ENCODE measurements at places on chromosomes 11 and 22.
A peak's percentile ranks its signal among the peaks of the same experiment; 100 is the strongest.

GRCh38 chr11:27201454-27202302 lies 161.1 kb downstream of the BBOX1 start:
- DNase-seq = no peak

- no peak for DNase-seq
These were observed 6.9 kb downstream of the SULT4A1 start for GRCh38 chr22:43855431-43855830.

GRCh38 chr22:45235851-45236342 lies 4.8 kb downstream of the KIAA0930 start:
- no peak for DNase-seq

DNA sequence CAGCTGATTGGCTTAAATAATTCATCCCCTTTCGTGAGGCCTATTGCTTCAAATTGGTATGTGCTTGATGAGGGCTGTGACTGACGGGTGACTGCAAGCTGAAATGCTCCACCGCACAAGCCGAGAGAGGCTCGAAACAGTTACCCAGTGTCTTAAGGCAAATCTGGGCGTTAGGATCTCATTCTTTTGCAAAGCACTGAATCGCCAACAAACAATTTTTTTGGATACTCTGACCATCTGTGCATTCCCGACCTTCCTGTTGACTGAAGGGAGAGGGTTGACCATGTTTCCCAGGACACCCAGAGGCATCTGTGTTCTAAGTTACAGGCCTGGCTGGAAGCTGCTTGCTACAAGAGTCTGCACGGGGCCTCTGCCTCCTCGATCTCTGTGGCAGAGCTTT lies 32.1 kb downstream of the CACNG2 start:
- DNase-seq = no peak

DNA sequence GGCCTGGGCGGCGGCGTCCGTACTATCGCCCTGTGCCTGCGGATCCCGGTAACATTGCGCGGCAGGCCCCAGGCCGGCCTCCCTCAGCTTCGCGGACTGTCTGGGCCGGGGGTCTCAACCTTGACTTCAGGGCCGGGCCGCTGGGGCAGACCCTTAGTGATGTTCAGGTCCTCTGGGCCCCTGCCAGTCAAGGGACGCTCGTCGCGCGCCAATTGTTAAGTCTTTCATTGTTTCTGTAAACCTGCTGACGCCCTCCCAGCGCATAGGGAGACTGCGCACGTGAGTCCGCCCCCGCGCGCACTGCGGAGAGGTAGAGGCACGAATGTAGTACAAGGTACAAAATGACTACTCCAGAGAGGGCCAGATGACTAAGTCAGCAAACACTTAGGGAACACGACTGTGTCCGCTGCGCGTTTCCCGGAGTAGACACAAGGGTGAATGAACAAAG lies 451 bp upstream of the HDHD5 start:
- DNase-seq = no peak

DNA sequence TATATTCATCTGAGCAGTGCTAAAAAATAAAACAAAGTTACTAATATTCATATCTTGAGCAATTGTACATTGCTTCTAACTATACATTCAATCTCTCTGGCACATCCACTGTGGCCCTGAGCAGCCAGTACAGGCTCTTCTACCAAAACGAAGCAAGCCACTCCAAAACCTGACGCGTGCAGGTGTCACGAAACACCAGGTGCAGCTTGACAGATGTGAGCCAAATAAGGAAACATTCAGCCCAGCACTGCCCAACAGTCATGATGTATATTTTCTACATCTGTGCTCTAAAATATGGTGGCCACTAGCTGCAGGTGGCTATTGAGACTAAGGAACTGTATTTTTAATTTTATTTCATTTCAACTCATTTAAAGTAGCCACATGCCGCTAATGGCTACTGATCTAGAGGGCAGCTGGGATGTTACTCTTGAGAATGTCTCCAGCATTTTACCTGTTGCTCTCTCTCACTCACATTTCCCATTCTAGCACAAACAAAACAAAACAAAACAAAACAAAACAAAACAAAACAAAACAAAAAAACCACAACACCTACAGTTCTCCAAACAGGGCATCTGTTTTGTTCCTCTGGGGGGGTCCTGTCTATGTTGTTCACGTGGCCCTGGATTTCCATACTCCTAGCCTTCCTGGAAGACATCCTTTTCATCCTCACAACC lies 77.7 kb downstream of the LARGE1 start:
- no peak for DNase-seq

GRCh38 chr22:47379037-47379436 lies 616.6 kb downstream of the TBC1D22A start:
- no peak for DNase-seq

DNA sequence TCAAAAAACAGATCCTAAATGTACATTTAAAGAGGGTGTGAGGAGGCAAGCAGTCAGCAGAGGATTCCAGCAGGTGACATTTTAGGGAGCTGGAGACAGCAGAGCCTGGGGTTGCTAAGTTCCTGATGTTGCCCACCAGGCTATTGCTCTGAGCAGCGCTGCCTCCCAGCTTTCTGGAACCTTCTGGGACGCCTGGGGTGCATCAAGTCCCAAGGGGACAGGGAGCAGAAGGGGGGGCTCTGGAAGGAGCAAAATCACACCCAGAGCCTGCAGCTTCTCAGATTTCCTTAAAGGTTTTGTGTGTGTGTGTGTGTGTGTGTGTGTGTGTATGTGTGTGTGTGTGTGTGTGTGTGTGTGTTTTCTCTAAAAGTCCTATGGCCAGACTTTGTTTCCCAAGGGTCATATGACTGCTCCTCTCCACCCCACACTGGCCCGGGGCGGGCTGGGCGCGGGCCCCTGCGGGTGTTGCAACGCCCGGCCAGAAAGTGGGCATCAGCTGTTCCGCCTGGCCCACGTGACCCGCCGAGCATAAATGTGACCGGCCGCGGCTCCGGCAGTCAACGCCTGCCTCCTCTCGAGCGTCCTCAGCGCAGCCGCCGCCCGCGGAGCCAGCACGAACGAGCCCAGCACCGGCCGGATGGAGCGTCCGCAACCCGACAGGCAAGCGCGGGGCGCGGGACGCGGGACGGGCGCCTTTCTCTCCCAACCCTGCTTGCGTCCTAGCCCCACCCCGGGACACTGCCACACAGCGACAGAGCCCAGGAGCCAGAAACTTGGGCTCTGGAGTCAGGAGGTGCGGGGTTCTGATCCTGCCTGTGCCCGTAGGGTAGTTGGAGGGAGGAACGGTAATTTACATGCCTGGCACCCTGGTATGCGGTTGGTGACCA lies at the start of gene HMOX1:
HMOX1 (plus strand) TSS at position 560 of the 887 bp plus-strand sequence; CDS start at position 638, 78 bp downstream.
- peak; percentile 72 for DNase-seq

DNA sequence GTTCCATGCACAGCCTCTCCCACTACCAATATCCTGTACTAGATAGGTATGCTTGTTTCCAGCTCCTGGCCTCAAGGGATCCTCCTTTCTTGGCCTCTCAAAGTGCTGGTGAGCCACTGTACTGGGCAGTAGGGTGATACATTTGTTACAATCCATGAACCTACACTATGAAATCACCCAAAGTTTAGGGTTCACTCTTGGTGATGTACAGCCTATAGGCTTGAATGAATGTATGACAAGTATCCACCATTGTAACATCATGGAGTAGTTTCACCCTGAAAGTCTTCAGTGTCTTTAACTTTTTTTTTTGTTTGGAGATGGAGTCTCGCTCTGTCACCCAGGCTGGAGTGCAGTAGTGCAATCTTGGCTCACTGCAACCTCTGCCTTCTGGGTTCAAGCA lies 31.8 kb downstream of the TRIOBP start:
- no peak for DNase-seq

DNA sequence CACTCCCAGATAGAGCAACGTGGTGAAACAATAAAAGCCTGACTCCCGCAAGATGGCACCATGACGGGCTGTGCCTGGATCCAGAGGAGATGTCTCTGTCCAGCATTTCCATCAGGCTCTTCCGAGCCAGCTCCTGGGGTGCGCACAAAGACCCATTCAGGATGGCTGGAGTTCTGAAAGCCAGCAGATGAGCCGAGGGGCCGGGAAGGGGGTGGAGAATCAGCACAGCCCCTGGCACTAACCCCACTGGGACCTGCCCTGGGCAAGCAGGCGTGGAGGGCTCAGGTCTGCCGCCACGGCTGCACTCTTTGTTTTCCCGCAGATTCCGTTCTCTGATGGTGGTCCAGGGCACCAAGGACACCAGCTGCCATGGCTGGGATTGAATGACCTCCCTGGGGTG lies 97.2 kb upstream of the BLID start:
- no peak for DNase-seq

- no peak for DNase-seq
These were observed 27.0 kb upstream of the MICAL2 start for GRCh38 chr11:12083380-12083779.

GRCh38 chr11:36449561-36450096 lies 60.4 kb downstream of the TRAF6 start:
- DNase-seq = no peak

DNA sequence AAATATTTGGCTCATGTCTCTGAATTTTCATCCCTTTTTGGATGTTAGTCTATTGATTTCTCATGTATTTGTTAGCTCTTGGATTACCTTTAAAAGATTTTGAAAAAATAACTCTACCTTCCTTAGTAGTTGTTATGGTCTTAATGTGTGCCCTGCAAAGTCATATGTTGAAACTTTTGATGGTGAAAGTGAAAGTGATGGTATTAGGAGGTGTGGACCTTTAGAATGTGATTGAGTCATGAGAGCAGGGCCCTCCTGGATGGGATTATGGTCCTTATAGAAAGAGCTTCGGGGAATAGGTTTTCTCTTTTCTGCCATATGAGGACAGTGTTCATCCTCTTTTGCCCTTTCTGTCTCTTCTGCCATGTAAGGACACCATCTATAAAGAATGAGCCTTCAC lies 33.6 kb upstream of the MPPED2 start:
- DNase-seq = no peak

DNA sequence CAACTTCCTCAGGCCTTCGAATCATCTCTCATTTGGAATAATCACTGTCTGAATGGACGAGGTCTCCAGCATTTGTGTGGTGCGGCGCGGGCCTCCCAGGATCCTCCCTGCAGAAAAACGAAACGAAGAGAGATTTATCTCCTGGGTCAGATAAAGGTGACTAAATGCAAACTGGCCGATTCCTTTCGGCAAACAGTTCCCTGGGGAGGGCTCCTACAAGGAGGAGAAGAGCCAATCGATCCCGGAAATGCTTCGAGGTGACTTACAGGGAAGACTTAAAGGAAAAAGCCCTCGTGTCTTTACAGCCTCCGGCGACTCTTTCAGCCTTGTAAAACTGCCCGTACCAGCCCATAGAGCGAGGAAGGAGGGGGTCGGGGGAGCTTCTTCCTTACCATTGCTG lies 126.5 kb downstream of the MIAT start:
- DNase-seq = no peak

GRCh38 chr11:118703563-118704106 lies 24.2 kb upstream of the TREH start:
- DNase-seq = no peak

DNA sequence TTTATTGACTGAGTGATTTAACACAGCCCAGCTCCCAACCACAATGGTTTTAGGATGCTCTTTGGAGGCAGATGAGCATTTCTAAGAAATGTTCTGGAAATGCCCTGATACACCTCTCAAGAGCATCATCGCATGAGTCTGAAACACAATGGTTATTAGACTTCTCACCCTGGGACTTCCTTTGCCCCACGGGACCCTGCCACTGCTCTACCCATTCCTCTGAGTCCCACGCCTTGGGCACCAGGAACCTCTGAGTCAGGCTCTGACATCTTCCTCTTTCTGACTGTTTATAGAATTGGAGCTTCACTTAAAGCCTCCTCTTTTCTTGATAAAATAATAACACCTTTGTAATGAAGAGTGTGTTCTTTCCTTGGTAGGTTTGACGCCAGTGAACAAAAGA lies 85.6 kb upstream of the PARVA start:
- no peak for DNase-seq

DNA sequence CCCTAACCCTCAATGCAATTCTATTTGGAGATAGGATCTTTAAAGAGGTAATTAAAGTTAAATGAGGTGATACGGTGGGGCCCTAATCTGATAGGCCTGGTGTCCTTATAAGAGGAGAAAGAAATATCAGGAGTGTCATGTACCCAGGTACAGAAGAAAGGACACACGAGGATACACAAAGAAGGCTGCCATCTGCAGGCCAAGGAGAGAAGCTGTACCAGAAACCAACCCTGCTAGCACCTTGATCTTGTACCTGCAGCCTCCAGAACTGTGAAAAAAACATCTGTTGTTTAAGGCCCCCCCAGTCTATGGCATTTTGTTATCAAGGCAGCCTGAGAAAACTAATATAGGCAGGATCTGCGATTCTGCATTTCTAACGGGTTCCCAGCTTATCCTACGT lies 44.2 kb downstream of the FBXO7 start:
- no peak for DNase-seq

GRCh38 chr11:46120346-46121300 lies 631 bp downstream of the PHF21A start:
- DNase-seq = peak; percentile 34

DNA sequence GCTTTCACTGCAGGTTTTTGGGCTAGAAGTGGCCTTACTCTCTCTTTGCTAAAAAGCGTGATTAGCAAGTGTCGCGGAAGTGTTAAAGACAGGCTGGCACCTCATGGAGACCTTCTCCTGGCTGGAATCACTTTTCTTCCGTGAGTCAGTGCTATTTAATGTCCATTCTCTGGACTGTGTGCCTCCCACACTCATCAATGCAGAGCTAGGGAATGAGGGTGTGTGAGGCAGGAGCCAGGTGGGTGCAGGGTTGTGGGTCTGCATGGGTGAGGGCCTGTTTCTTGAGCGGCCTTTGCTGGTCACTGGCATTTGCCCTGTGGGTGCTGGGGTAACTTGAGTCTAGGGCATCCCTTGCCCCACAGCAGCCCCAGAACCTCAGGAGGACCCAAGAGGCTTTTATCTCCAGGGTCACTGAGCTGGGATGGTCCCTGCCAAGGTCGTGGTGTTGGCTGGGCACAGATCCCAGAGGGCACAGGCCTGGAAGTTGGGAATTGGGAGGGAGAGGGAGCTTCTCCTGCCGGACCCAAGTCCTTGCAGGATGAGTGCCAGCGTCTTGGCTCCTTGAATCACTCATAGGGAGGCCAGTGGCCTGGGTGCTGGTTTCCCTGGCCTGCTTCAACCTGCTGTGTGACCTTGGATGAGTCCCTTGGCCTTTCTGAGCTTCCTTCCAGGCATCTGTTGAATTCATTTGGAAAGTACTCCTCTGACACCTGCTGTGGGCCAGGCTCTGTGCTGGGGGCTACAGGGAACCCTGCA lies 30.0 kb downstream of the KIAA1671 start:
- DNase-seq = no peak

DNA sequence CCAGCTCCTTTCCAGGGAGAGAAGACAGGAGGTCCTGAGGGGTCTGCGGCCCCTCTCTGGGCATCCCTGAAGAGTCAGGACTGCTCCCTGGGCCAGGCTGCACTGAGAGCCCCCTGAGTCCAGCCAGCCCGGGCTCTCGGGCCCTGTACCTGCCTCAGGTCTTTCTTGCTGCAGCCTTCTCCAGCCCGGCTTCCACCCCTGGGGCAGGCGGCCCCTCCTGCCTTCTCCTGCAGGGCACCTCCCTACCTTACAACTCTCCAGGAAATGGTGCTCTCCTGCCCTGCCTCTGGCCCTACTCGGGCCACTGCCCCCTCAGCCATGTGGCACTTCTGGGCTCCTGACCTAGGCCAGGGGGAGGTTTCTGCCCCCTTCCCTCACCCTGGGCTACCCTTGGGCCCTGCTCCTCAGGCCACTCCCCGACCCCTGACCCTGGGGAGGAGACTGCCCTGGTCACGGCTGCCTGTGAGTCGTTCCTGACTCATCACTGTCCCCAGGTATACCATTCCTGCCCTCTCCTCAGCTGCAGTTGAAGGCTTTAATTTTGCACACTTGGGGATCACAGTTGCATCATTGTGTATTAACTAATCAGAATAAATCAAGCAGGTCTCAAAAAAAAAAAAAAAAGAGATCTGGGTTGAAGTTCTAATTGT lies 251.1 kb downstream of the NXPE2 start:
- DNase-seq = no peak

All from neural crest cell (in vitro differentiated cells).